ENCODE measurements at places on chromosomes 7 and 10.
A peak's percentile ranks its signal among the peaks of the same experiment; 100 is the strongest.

DNA sequence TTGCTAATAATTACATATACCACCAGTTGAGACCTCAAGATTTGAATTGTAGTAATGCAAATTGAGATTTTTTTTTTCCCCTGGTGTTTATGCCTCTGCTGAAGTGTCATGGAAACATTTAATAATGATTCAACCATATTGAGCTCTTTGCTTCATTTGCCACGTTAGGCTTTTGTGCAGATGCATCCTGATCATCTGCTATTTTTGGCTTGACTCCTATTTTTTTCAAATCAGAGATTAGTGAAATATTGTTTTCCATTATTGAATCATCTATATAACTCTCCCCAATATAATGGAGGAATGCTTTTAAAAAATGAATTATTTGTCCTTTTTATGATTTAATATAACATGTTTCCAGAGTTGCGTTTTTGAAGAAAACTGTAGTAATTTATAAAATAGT is 115.1 kb downstream of the SRI start:
- no peak for DNase-seq

GRCh38 chr10:61902445-61903220 is 1.1 kb downstream of the ARID5B start:
- DNase-seq = no peak

DNA sequence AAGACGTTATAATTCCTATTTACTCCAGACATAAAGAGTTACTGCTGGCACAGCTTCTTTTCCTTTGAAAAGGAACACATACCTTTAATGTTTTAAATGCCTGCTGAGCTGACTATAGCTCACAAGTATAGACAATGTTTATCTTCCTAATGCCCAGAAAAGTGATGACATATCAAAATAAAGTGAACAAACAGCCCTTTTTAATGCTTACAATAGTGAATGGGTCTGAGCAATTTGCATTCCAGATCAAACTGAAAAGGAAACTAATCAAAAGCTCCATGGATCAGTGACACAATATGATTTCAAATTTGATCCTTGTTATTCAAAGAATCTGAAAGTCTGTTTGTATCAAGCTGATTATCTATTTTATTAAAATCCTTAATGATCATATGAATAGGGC is 233.6 kb upstream of the SEMA3E start:
- no peak for DNase-seq

- no peak for DNase-seq
Observed at GRCh38 chr7:134619627-134620331, 26.9 kb upstream of the BPGM start.

- no peak for DNase-seq
Observed at GRCh38 chr10:119933179-119933578, 40.6 kb downstream of the SEC23IP start.

GRCh38 chr7:114979388-114979787 is 57.5 kb downstream of the MDFIC start:
- no peak for DNase-seq

- no peak for DNase-seq
Observed at GRCh38 chr10:78433766-78434535, 400.3 kb downstream of the RPS24 start.

DNA sequence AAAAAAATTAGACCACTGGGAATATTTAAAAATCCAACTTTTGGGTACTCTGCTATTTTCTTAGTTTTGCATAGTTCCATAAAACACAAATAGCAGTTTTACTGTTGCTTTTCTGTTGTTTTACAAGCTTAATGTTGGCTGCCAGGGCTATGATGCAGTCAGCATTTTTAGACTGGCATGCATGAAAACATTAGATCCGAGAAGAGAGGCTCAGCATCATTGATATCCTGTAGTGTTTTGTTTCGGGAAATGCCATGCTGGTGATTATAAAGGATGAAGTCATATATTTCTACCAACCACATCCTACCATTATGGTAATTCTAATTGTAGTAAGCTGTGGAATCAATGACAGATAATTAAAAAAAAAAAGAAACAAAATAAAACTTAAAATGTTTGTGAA is 104.6 kb downstream of the MBL2 start:
- DNase-seq = no peak

DNA sequence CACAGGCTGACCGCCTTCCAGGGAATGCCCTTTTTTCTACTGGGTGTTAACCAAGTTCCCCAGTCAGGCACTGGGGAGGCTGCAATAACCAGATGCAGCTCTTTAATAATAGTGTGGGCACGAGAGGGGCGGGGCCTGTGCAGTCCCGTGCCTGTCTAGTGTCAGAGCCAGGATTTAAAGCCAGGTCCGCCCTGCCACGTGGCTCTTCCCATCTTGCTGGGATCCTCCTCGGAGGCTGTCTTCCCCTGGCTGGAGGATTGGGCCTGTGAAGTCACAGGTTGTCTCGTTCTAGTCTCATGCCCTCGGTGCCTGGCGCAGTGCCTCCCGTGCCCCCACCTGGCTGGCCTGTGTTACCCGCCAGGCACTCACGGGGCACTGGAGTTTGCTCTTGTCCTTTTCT is 25.2 kb downstream of the TMEM120A start:
- DNase-seq = no peak

DNA sequence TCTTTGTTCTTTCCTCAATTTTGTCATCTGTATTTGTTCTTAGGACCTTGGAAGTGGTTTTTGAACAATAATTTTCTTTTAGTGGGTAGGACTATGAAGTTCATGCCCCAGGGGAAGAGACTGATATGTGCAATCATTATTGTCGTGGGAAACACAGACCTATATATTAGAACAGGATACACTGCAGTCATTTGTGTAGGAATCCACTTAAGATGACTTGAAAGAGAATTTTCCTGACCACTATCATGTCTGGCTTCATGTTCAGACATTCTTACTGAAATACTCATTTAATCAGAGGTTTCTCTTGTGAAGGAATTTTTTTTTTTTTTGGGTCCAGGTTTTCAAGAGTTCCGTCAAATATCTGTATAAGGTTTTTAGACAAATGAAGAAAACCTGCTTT is 163.6 kb downstream of the SUGCT start:
- no peak for DNase-seq

- DNase-seq = no peak
Observed at GRCh38 chr10:101961591-101962498, 94.1 kb downstream of the ARMH3 start.

- no peak for DNase-seq
Observed at GRCh38 chr10:33027088-33027487, 69.1 kb upstream of the ITGB1 start.

GRCh38 chr7:26044320-26044719 is 107.7 kb upstream of the NFE2L3 start:
- DNase-seq = no peak

DNA sequence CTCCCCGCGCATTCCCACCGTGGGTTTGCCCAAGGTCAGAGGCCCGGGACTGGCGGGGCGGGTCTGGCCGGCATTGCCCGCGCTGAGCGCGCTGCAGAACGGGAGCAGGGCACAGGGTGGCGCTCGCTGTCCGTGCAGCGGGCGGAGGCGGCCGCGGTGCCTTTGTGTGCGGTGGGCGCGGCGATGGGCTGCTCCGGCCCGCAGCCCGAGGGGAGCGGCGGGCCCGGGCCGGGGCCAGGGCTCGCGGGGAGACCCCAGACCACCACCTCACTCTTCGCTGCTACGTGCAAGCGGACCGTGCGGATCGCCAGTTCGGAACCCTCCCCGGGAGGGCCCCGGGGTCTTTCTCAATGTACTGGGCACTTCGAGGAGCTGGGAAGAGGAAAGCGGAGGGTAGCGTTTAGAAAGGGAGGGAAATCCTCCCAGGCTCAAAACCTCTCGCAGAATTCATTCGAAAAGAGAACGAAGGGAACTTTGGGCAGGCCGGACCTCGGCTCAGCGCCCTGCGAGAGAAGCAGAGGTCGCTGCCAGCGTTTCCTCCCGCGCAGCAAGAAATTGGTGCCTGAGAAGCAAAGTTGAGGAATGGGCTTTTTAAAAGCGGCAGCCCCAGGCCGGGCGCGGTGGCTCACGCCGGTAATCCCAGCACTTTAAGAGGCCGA is 8.5 kb downstream of the SP8 start:
- DNase-seq = peak; percentile 14
